ENCODE measurements at places on chromosomes 11 and 22.

DNA sequence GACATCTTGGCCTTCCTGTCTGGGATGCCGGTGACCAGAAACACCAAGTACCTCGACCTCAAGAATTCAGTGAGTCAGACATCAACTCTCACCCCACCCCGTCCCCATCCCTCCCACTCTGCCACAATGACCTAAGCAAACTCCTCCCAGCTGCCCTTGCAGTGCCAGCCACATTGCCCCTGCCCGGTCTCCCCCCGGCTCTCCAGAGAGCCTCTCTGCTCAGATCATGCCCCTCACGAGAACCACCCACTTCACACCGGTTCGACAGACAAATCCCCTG is 23.6 kb upstream of the MYRF start:
- no peak for DNase-seq

DNA sequence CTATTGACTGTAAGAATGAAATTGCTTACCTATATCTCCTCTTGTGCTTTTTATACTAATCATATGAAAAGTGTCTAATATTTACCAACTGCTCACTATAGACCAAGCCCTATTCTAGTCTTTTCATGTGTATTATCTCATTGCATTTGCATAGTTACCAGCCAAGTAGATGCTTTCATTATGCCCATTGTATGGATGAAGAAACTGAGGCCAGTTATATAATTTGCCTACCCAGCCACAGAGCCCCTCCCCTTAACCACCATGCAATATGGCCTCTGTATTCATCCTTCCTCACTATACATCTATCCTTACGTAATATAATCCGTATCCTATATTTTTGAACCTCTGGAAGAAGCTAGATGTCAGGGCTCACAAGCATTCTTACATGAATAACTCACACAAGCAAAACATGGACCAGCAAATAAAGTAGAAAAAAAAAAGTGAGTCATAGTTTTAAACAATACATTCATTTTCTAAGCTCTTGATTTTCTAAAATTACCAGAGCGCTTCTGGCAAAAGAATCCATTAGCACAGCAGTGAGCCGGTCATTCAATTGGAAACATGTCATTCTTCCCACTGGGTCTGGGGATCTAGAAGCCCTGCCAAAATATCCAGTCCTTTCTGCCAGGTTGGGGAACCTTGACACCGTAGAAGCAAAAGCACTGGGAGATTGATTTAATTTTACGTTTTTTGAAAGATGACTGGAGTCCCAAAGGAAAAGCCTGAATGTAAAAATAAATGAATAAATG is 80.0 kb downstream of the C11orf91 start:
- DNase-seq = peak; percentile 82

GRCh38 chr11:11192541-11192940 is 160.5 kb downstream of the CSNK2A3 start:
- peak; percentile 69 for DNase-seq

- no peak for DNase-seq
Measured at GRCh38 chr11:2302896-2303626, 1.2 kb downstream of the TSPAN32 start.

DNA sequence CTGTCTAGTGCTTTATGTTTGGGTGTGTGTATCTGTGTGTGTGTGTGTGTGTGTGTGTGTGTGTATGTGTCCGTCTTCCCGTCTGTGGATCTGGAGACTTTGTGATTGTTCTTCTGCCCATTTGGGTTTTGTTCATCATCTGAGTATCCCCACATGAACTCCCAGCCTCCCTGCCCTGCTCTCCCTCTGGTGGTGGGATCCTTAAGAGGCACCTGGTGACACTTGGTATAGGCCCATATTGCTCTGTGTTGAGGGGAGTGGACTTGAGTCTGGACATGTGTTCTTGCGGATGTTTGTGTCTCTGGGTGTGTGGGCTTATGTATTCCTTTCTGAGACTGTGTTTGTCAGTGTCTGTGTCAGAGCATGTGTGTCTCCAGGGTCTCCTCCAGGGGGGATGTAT is 15.3 kb downstream of the RCOR2 start:
- no peak for DNase-seq

GRCh38 chr11:34411791-34412190 is 26.9 kb upstream of the CAT start:
- no peak for DNase-seq

GRCh38 chr11:122764371-122765090 is 73.8 kb upstream of the CRTAM start:
- no peak for DNase-seq

DNA sequence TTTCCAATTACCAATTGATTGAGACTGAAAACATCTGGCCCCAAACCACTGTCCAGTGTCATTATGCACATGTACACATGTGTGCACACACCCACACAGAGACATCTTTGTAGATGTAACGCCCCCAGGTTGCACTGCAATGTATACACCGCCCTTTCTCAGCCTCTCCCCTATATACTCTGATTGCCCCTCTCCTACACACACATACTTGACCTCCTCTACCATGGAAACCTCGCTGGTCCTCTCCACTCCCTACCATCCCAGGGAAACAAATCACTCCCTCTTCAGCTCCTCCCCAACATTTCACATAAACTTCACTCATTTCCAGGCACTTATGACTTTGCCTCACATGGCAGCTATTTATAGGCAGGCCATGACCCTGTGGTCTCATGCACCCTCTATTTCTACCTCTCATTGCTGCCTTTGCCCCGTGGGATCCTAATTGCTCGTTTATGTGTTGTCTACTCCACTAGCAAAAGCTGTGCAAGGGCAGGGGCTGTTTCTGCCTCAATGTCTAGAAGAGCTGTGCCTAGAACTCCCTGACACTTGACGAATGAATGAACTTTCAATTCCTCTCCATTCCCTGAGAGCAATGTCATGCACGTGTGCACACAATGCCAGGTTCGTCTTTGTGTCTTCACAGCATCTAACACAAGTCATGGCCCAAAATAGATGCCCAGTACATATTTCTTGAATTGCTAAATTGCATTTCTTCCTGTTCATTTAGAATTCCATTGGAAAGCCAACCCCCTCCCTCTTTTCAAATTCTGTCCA is 10.0 kb upstream of the TMA7B start:
- no peak for DNase-seq

DNA sequence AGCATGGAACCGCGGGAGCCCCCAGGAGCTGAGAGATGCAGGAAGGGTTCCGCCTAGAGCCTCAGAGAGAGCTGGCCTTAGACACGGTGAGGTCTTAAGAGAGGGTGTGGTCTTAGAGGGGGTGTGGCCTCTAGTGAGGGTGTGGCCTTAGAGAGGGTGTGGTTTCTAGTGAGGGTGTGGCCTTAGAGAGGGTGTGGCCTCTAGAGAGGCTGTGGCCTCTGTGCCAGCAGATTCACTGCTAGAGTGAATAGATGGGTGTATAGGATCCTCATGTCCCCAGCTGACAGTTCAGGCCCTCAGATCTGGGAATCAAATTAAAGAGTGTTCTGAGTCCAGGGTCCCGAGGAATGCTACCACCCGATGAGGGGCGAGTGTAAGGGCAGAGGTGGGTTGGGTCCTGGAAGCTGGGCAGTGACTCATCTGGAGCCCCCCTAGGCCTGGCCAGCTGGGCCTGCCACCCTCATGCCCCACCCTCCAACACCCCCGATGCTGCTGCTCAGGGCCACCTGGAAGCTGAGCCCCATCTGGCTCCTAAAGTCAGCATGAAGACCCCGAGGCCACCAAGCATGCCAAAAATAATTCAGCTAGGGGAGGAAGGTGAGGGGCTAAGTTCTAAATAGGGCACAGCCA is 49.5 kb downstream of the IGF2 start:
- DNase-seq = peak; percentile 5

DNA sequence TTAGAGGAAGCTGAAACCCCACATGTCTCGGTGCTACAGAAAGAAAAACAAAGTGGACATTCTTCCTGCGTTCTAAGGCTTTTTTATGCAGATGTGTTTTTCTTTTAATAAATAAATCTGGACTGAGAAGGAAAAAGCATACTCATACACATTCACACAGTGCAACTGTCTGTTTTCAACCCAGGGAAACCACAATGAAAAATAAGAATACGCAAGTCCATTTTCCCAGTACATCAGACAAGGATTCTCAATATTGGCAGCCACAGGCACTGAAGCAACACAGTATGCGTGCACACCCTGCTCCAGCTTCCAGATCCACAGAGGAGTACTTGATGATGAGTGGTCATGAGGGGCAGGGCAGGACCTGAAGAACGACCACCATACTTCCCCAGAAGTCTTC is 86.9 kb downstream of the ETS1 start:
- DNase-seq = peak; percentile 96

- DNase-seq = no peak
Measured at GRCh38 chr11:30159546-30159945, 71.3 kb upstream of the FSHB start.

DNA sequence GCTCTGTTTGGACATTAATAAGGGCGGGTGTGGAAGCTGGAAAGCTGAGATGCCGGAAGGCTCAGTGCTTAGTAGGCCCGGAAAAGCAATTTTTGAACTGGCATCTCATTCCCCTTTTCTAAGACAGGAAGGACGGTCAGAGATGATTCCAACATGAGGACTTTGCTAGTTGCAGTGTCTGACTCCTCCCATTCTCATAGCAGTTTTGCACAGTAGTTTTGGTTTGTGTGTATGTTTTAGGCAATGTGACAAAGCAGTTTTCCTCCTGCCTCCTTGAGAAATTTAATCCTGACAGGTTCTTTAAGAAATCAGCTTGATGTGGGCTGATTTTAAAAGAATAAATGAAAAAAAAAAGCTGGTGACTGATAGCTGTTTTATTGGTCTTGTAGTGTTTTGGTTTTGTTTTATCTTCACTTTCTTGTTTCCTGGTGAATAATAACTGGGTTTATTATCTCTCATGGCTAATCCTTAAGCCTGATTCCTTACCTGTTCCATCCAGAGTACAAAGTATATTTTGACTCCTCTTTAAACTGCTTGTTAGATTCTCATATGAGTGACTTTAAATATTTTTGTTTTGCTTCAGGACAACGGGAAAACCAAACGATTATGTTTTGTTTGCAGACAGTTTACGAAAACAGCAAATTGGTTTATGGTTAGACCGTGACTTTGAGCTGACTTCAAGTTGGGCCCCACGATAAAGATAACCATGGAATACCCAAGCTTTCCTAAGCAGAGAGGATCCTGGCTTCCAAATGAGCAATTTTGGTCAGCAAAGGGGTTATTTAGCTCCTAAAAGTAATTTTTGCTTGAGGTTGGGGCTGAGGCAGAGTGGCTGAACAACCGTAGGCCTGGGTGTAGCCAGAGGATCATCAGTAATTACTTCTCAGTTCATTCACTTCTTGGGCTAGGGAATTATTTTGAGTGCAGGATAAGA is 3.4 kb downstream of the PTPRJ start:
- DNase-seq = peak; percentile 74

DNA sequence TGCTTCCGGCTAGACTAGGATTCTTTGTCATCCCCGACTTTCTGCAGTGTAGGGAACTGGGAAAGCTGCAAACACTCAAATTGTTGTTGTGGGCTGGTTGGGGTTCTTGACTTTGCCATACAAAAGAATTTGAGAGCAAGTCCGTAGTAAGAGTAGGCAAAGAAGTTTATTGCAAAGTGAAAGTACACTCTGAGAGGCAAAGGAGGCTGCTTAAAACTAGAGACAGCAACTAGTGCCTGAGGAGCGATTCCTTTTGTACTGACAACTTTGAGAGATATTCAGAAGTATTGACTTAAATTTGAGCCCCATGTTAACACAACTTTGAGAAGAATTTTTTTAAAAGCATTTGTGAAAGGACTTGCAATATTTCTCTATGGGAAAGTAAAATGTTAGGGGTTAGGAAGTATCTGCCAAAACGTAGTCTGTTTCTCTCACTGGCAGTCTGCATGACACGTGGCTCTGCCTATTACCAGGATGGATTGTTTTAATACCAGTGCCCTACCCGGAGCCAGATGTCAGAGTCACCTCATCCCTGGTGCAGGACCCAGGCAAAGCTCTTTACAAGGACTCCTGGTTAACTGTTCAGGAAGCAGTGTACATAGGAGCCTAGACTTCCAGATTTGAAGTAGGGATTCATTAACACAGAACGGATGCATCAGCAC is 85.0 kb upstream of the CLPB start:
- DNase-seq = no peak

DNA sequence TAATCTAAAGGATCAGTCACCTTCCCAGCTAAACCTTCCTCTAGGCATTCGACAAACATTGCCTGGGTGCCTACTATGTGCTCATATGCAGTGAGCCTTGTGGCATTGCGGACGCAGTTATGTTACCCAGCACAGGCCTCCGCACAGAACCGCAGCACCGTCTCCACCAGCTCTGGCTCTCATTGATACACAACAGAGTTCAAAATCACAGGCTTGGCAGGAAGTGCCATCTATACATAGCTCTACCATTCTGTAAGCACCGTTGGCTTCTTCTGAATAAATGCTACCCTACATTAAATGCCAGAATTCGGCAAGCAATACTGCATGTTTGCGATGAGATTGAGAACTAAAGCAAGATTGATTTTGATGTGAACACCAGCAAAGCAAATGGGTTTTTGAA is 31.0 kb downstream of the DSCAML1 start:
- no peak for DNase-seq

- DNase-seq = no peak
Measured at GRCh38 chr11:11284481-11284880, 68.6 kb downstream of the CSNK2A3 start.

- no peak for DNase-seq
Measured at GRCh38 chr11:33753304-33753967, 17.2 kb upstream of the CD59 start.

DNA sequence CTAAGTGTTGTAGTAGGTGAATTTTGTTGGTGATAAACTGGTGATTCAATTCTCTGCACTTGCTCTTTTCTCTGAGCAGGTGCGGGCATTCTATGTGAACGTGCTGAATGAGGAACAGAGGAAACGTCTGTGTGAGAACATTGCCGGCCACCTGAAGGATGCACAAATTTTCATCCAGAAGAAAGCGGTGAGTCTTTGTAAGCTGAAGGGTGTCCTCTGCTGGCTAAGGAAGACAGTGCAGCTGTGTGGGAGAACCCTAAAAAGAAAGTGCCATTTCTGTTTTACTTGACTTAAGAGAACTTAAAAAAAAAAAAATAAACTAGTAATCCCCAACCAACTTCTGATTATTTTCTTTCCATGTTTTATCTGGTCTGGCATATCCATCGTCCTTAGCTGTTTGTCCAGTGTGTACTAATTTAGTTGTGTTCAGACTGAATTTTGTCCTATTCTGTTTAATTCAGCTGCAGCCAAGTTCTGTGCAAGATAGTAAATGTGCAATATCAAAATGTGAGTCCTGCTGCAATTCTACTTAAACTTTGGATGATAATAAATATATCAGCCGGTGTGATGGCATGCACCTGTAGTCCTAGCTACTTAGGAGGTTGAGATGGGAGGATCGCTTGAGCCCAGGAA is 29.6 kb downstream of the CAT start:
- DNase-seq = no peak

DNA sequence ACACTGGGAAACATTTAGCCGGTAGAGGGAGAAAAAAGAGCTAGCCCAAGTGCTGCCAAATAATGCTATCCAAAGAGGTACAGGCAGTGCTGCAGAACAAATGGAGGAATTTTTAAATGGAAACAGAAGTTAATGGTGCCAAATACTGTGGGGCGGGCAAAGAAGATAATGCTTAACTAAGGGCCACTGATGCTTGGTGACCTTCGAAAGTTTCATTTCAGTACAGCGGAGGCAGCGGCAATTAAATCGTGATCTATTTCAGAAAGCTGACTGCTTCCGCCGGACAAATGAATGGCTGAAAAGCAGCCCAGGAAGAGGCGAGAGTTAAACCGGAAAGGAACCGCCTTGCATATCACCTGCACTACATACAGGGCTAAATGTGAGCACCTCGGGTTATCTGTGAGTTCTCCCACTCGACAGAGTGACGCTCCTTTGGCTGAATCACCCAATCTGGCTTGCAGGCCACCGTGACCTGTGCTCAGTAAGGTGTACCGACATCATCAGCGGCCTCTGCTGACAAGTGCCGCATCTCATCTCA is 42.1 kb downstream of the CADM1 start:
- DNase-seq = no peak

- no peak for DNase-seq
Measured at GRCh38 chr11:65454311-65454695, 31.7 kb downstream of the NEAT1 start.

Measured in foreskin melanocyte (primary cell).